ENCODE measurements at places on chromosomes 13 and 19. TPM values are rescaled to one million over a fixed set of nuclear protein-coding genes. Genes with fewer than 3 reads are reported as not detected.

AMER2 gene
- total RNA-seq = not detected

ARHGAP45 gene
- 312 TPM for total RNA-seq

SIGLEC14 gene
- total RNA-seq = 10.5 TPM

GGN gene
- total RNA-seq = 0.22 TPM

DNA sequence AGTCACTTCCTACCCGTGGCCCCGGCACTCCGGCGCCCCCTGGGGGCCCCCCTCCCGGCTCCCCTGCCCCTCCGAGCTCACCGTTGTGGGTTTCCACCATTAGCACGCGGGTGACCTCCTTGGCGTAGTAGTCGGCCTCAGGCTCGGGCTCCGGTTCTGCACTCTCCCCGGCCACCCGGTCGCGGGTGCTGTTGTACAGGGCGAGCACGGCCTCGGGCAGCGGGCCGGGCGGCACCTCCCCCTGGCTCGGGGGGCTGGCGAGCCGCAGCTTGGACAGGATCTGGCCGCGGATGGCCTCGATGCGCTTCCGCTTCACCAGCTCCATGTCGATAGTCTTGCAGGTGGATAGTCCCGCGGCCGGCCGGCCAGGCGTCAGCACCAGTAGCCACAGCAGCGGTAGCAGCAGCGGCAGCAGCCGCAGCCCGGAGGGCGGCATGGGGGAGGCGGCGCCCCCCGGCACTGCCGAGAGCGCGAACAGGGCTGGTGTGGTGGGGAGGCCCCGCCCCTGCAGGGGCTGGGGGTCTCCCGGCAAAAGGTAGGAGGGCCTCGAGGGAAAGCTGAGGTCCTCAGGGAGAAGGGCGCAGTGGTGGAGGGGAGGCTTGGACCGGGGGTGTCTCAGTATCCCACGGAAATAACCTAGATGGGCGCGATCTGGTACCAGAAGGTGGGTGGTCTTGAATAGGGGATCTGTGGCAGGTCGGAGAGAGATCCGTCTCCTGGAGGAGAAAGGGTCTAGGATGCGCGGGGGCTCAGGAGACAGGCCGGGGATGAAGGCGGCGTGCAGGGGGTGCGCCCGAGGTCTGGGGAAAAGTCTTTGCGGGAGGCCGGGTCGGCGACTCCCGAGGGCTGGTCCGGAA lies 885 bp downstream of the TGFB1 start:
- peak overlapping the region; percentile 96 for H3K27ac ChIP-seq
- peak; percentile 83 for DNase-seq
- peaks cover 22% of the 10 kb centered on the region for H3K36me3 ChIP-seq
- H3K4me3 ChIP-seq = peak overlapping the region; percentile 100
- no peaks in the 10 kb centered on the region for H3K27me3 ChIP-seq
- H3K4me1 ChIP-seq = peaks cover 48% of the 10 kb centered on the region

GRCh38 chr19:2446381-2446780 lies 10.4 kb downstream of the LMNB2 start:
- no peak for DNase-seq
- H3K27me3 ChIP-seq = no peaks in the 10 kb centered on the region
- peaks cover 18% of the 10 kb centered on the region for H3K36me3 ChIP-seq
- H3K4me3 ChIP-seq = peak overlapping the region; percentile 78
- peak overlapping the region; percentile 59 for H3K27ac ChIP-seq

- no peaks in the 10 kb centered on the region for H3K36me3 ChIP-seq
- no peak overlapping the region for H3K27ac ChIP-seq
- H3K4me1 ChIP-seq = no peaks in the 10 kb centered on the region
- no peaks in the 10 kb centered on the region for H3K27me3 ChIP-seq
- H3K4me3 ChIP-seq = no peak overlapping the region
Observed at GRCh38 chr13:40352802-40353562, 313.5 kb downstream of the FOXO1 start.

GRCh38 chr13:48901781-48902180 lies 73.9 kb upstream of the FNDC3A start:
- H3K4me1 ChIP-seq = no peaks in the 10 kb centered on the region
- no peak overlapping the region for H3K27ac ChIP-seq
- no peaks in the 10 kb centered on the region for H3K36me3 ChIP-seq

- peaks cover 62% of the 10 kb centered on the region for H3K4me1 ChIP-seq
- peak overlapping the region; percentile 93 for H3K27ac ChIP-seq
- peak overlapping the region; percentile 98 for H3K4me3 ChIP-seq
- no peak for DNase-seq
- H3K27me3 ChIP-seq = no peaks in the 10 kb centered on the region
Observed at GRCh38 chr13:28657784-28658538, 969 bp upstream of the POMP start.

DNA sequence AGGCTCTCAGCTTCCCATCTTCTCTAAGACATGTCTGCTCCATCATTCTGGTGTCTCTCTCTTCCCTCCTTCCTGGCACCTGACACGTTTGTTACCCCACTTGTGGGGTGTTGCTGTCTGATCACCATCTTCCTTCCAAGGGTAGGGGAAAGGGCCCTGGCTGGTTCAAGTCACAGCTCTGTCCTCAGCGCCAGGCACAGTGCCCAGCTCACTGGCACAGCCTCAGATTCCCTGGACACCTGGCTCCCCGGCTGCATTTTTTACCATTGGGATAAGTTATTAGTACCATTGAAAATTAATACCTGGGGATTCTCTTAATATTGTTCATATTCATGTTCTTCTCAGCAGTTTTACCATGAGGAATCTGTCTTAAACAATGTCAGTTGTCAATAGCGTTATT lies 50.8 kb upstream of the LDLR start:
- DNase-seq = no peak
- H3K27me3 ChIP-seq = peaks cover 4% of the 10 kb centered on the region
- H3K4me3 ChIP-seq = no peak overlapping the region
- peaks cover 76% of the 10 kb centered on the region for H3K36me3 ChIP-seq
- peaks cover 20% of the 10 kb centered on the region for H3K4me1 ChIP-seq
- no peak overlapping the region for H3K27ac ChIP-seq

- H3K27me3 ChIP-seq = no peaks in the 10 kb centered on the region
- no peaks in the 10 kb centered on the region for H3K36me3 ChIP-seq
- no peaks in the 10 kb centered on the region for H3K4me1 ChIP-seq
Observed at GRCh38 chr13:87919956-87920355, 248.8 kb downstream of the SLITRK5 start.

GRCh38 chr13:75864718-75865117 lies 228.6 kb downstream of the LMO7 start:
- H3K36me3 ChIP-seq = no peaks in the 10 kb centered on the region
- no peak overlapping the region for H3K4me3 ChIP-seq
- peaks cover 3% of the 10 kb centered on the region for H3K27me3 ChIP-seq
- no peaks in the 10 kb centered on the region for H3K4me1 ChIP-seq

- peaks cover 3% of the 10 kb centered on the region for H3K4me1 ChIP-seq
- no peaks in the 10 kb centered on the region for H3K36me3 ChIP-seq
Observed at GRCh38 chr13:25088562-25089221, 7.2 kb upstream of the PABPC3 start.

DNA sequence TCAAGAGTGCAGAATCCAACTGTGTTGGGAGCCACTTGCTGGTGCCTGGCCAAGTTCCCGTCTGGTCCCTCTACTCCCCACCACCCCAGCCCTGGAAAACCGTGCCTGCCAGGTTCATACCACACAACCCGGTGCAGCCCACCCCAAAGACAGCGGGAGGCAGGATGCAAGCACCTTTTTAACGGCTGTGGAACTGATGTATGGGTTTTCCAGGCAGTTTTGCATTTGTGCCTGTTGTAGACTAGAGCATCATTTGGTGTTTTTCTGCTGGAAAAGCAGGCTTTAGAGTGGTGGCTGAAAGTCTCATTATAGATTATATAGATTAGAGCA lies 13.5 kb downstream of the TFDP1 start:
- no peak overlapping the region for H3K4me3 ChIP-seq
- H3K4me1 ChIP-seq = no peaks in the 10 kb centered on the region
- no peak overlapping the region for H3K27ac ChIP-seq
- H3K27me3 ChIP-seq = no peaks in the 10 kb centered on the region
- peaks cover 39% of the 10 kb centered on the region for H3K36me3 ChIP-seq

DNA sequence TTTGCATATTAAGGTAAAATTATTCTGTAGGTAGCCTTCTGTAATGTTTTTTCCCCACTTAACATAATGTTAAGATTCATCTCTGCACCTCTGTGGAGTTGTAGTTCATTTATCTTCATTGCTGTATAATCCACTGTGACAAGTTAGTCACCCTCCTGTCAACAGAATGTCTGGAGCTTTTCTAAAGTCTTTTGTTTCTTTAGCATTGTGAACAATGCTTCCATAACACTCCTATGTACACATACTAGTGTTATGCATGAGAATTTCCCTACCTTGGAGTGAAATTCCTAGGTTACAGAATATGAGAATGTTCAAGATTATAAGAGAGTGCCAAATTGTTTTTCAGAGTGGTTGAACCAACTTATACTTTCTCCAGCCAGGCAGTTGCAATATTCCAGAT lies 113.5 kb downstream of the COG6 start:
- peaks cover 10% of the 10 kb centered on the region for H3K4me1 ChIP-seq
- H3K4me3 ChIP-seq = no peak overlapping the region
- H3K27ac ChIP-seq = no peak overlapping the region

All from activated B cell treated with CpG ODN at 0.5 μM for 24 hours (primary cell).